ENCODE measurements at places on chromosomes 4 and X. TPM values are rescaled to one million over a fixed set of nuclear protein-coding genes. Genes with fewer than 3 reads are reported as not detected.

GRCh38 chr4:43776371-43776770 lies 672.2 kb downstream of the KCTD8 start:
- DNase-seq: no peak

WNK3 gene
- 104 TPM for total RNA-seq

DNA sequence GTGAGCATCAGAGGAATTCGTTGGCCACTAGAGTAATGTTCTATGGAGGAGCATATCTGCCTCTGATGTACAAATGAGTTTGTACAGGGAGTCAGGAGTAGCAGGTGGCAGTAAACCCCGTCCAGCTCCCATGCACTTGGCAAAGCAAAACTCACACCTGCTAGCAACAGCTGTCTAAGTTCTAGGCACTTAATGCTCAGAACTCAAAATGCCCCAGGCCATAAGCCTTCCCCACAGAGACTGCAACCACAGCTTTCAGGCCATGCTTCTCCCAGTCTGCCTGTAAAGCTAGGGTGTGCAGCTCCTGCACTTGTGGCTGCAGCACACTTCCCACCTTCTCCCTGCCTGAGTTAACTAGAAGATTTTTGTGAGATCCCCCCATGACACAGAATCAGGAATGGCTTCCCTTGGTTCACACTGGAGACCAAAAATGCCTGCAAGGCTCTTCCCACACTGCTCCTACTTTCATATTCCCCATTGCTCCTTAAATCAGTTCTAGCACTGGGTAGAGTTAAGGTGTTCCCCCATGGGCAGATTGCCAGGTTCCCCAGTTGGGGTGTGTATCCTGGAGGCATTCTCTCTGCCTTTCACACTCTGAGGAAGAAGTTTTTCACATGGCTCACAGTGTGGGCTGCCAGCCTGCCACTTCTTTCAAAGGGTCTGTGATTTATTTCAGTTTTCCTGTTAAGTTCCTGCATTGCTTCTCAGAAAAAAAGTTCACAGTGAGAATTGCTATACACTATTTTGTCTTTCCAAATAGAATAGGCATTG lies 189.9 kb downstream of the STPG2 start:
- DNase-seq: no peak

DNA sequence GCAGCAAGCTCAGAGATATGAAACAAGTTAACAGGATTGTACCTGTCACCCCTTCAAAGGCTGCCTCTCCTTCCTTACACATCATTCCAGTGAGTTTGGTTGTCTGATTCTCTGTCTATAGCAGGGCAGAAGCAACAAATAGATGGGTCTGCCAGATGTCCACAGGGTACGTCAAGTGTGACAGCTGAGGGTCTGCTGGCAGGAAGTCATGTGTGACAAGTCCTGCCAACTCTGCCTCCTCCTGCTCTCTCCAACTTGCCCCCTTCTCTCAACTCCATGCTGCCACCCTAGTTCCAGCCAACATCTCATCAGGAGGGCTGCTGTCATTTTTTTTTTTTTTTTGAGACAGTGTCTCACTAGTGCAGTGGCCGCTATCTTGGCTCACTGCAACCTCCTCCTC lies 109.2 kb downstream of the NSUN7 start:
- DNase-seq: no peak

- no peak for DNase-seq
Measured at GRCh38 chr4:175891851-175892250, 79.8 kb upstream of the GPM6A start.

LRP2BP gene
- total RNA-seq: 7.5 TPM

GRCh38 chrX:39855748-39856129 lies 242.0 kb downstream of the BCOR start:
- DNase-seq: no peak

GRCh38 chr4:158170691-158171561 lies 1.9 kb downstream of the GASK1B start:
- peak; percentile 84 for DNase-seq

DNA sequence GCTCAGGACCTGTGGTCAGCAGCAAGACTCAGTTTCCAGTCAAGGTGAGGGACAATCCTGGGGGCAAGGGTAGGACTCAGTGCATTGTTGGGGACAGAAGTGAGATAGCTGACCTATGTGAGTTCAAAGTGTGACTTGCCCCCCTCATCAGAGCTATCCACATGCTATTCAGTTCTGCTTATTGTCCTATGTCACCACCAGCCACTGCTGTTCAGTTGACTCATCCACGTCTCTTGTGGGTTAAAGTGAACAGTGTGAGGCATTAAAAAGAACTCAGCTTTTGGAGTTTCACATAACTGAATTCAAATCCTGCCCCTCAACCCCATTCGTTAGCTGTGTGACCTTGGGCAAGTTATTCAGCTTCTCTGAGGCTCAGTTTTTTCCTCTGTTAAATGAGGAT lies 4.4 kb upstream of the APLN start:
- no peak for DNase-seq

DNA sequence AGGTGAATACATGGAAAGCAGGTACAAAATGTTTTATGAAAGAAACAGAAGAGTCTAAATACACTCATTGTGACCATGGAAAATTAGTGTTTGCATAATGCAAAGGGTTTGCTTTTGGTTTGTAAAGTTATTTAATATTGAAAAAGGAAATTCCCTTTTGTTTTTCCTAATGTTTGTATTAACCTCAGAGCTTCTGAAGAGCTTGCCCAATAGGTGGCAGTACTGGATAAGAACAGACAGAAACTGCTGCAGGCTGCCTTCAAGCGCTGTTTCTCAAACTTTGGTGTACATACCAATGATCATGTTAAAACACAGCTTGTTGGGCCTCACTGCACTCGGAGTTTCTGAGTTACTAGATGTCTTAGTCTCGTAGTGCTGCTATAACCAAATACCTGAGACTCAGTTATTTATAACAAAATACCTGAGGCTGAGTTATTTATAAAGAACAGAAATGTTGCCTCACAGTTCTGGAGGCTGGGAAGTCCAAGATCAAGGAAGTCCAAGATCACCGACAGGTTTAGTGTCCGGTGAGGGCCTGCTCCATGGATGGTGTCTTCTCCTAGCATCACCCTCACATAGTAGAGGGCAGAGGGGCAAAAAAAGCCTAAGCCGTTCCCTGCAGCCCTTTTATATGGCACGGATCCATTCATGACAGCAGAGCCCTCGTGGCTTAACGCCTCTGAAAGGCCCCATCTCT lies 54.2 kb downstream of the SUPT20HL2 start:
- peak; percentile 67 for DNase-seq

XPNPEP2 gene
- total RNA-seq: 0.08 TPM

GRCh38 chr4:156113138-156113765 lies 159.6 kb upstream of the CTSO start:
- no peak for DNase-seq

DNA sequence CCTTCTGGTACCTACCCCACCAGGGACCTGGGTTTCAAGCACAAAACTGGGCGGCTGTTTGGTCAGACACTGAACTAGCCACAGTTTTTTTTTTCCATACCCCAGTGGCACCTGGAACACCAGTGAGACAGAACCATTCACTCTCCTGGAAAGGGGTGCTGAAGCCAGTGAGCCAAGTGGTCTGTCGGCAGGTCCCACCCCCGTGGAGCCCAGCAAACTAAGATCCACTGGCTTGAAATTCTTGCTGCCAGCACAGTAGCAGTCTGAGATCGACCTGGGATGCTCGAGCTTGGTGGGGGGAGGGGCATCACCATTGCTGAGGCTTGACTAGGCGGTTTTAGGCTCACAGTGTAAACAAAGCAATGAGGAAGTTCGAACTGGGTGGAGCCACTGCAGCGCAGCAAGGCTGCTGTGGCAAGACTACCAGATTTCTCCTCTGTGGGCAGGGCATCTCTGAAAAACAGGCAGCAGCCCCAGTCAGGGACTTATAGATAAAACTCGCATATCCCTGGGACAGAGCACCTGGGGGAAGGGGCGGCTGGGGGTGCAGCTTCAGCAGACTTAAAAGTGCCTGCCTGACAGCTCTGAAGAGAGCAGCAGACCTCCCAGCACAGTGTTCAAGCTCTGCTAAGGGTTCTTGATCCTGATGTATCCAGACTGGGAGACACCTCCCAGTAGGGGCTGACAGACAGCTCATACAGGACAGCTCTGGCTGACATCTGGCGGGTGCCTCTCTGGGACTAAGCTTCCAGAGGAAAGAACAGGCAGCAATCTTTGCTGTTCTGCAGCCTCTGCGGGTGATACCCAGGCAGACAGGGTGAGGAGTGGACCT lies 223.0 kb downstream of the COX18 start:
- DNase-seq: no peak

AFAP1 gene
- total RNA-seq: 23.1 TPM

DNA sequence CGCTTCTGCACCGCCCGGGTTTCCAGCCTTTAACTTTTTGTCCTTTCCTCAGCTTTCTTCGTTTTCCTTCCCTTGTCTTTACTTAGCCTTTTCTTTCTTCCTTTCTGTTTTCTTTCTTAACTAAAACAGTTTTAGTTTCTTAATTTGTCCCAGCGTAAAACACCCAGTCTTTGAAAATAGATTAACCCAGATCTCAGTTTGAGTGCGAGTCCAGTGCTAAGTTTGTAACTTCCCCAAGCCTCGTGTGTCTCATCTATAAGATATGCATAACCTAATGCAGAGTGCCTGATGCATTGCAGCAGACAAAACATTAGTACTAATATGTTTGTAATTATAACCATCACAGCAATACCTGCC lies 460 bp upstream of the GEMIN8 start:
- DNase-seq: no peak

TLR1 gene
- total RNA-seq: 2.8 TPM

MAP3K15 gene
- 2.5 TPM for total RNA-seq

DNA sequence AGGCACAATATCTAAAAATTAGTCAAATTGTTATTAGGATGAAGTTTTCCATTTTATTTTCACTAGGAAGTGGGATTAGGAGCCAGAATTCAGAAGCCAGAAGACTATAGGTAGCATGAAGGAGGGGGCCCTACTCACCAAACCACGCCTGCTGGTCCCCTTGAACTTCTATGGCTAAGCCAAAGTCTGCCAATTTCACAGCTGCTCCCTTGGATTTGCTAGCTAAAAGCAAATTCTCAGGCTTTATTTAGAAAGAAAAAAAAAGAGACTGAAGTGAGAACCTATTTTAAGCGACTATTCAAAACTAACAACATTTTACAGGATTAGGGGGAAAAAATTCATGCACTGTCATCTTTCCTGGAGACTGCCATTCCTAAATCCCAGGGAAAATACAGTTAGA lies 224.3 kb downstream of the CAMK2D start:
- no peak for DNase-seq

PCDH19 gene
- total RNA-seq: 4.5 TPM

- DNase-seq: no peak
Measured at GRCh38 chrX:11470250-11470974, 177.2 kb downstream of the AMELX start.

SLC16A2 gene
- 2.6 TPM for total RNA-seq

DNA sequence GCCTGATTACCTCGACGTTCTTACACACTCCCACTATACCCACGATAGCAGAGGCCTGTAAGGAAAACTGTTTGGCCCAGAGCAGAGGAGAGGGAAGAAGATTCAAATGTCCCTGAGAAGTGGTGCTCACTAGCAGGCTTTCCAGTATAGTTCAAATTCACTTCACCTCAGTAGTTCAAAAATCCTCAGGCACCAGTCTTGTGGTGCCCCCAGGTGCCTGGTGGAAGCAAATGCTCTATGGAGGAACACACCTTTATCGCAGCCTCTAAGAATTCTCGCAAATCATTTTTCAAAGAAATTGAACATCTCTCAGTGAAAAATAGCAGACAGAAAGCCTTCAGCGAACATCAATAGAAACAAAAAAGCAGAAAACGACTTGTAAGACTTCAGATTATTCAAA lies 12.2 kb upstream of the MTMR1 start:
- DNase-seq: peak; percentile 43
